ENCODE measurements at places on chromosomes 1 and 21.

DNA sequence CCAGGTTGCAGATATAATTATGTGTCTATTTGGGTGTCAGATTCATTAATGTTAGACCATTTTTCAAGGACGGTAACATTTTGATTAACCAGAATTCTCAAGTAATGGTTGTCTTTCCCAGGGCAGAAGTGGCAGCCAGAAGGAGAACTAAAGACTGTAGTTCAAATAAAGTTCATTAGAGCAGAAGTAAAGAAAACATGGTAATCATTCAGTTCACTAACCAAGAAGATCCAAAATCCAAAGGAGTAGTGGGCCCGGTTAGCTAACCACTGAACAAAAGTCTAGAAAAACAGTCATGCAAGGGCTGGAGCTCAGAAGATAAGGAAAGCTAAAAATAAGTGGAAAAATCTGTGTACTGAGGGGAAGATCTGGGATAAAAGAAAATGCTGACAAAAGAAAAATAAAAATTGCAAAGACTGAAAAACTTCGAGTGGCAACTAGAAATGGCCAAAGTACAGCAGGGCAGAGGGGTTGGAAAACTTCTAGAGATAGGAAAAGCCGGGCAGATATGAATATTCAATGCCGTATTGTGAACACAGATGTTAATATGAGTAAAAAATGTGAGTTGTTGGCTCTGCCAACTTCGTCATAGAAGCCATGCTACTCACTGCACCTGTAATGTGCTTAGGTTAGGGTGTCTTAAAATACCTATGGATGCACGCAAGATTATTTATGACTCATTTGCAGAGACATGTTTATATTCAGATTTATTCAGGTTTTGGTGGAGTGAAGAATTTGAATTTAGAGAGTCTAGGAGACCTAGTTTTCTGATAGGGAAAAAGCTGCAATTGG lies 925.9 kb downstream of the LTN1 start:
- no peak for DNase-seq

DNA sequence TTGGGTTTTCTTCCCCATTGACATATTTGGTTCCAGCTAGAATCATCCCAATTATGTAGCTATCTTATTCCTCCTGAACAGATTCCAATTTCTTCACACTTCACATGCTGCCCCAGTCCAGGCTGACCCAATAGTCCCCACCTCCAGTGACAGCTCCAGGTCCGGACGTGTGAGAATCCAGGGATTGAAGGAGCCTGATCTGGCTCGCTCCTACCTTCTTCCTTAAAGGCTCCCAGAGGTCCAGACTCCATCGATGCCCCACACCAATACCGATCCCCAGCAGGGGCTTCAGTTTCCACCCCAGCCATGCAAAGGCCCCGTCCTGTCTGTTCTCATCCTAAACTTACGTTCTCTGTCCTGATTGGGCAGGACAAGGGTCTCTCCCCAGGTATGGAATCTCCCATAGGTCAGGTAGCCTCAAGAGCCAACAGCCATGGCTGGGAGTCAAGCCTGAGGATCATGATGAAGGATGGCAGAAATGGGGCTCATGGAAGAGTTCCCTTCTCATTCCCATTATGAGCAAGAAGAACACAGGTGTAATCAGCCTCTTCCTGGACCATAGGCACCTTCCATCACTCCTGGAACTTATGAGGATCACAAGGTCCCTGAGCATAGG lies 20.4 kb upstream of the SLAMF9 start:
- no peak for DNase-seq

GRCh38 chr21:33033961-33034413 lies 8.3 kb downstream of the OLIG2 start:
- DNase-seq: no peak

DNA sequence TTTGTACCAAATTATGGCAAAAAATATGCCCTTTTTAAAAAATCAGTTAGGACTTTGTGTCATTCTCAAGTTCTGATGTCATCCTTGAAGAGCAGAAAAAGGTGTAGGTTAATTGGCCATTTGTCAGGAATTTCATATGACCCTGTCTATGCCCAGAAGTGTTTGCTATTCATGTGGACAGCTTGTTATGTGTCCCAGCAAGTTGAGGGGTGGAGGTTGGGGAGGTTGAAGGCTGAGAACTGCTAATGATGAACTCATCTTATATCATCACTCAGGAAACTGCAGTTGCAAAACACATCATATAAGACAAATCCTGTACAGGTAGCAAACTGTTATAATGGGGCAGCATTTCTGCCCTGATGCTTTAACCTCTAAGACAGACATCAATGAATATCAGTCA lies 106.5 kb downstream of the PHTF1 start:
- no peak for DNase-seq

DNA sequence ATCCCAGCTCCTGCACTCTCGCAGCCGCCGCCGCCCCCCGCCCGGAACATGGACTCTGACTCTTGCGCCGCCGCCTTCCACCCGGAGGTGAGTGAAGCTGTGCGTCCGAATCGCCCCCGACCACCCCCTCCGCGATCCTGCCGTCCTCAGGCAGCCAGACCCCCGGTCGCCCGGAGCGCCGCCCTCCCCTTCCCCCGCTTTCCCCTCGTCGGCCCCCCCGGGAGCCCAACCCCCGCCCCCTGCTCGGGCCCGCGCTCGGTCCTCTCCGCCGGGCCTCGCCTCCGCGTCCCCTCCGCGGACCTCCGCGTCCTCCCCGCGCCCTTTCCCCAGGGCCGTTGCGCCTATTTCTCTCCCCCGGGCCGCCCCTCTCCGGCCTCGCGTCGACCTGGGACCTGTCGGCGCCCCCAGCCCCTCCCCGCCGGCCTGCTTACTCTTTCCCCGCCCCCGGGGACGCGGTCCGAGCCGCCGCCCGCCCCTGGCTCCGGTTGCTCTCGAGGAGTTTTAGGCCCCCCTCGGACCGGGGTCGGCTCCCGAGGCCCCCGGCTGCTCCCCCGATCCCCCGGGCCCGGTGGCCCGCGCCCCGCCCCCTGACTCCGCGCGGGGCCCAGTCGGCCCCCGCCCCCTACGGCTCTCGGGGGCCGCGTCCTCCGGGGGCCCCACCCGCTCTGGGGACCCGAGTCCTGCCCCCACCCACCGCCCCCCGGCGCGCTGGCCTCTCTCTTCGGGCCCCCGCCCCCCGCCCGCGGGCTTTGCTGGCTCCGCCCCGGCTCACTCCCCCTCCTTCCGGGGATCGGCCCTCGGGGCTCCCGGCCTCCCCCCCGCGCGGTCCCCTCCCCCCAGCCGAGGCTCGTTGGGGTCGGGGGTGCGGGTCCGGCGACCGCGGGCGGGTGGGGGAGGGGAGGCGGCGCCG lies 743 bp downstream of the PHF13 start:
- DNase-seq: no peak

DNA sequence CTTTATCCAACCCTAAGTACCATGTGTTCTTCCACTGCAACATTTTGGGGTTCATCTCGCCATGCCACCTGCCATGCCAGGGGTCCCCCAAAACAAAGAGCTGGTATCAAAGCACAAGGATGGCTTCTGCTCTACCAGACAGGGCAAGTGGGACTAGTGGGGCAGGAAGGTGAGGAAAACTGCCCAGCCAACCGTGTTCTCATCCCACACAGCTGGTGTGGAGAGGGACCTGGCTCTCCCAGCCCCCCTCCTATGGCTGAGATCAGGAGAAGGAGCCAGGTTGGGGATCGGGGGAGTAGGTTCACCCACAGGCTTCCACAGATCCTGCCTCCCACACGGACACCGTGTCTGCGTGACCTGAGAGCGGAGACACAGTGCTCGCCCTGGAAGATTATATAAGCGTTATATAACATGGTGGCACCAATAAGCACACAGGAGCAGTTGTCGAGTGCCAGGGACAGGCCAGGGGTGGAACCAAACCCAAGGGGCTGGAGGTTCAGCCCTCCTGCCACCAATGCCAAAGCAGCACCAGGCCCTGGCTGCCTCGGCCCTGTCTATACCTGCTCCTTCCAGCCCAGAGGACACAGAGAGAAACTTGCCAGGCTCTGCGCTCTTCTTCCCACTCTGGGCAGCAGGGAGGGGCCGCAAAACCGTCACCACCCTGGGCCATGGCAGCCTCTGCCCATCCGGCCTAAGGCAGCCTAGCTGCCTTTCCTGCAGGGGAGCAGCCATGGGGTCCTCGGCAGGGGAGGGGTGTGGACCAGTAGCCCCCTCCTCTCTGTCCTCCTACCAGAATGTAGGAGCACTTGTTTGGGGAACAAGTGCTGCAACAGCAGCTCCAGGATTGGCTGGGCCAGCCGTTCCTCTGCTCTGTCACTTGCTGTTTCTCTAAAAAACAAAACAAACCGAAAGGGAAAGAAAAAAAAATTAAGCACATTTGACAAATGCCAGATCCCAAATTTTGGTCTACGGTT lies 43.5 kb downstream of the CD34 start:
- no peak for DNase-seq

- DNase-seq: no peak
Measured at GRCh38 chr1:245036102-245036501, 118.7 kb upstream of the KIF26B start.

GRCh38 chr1:27992276-27992675 lies 32.5 kb downstream of the XKR8 start:
- no peak for DNase-seq

DNA sequence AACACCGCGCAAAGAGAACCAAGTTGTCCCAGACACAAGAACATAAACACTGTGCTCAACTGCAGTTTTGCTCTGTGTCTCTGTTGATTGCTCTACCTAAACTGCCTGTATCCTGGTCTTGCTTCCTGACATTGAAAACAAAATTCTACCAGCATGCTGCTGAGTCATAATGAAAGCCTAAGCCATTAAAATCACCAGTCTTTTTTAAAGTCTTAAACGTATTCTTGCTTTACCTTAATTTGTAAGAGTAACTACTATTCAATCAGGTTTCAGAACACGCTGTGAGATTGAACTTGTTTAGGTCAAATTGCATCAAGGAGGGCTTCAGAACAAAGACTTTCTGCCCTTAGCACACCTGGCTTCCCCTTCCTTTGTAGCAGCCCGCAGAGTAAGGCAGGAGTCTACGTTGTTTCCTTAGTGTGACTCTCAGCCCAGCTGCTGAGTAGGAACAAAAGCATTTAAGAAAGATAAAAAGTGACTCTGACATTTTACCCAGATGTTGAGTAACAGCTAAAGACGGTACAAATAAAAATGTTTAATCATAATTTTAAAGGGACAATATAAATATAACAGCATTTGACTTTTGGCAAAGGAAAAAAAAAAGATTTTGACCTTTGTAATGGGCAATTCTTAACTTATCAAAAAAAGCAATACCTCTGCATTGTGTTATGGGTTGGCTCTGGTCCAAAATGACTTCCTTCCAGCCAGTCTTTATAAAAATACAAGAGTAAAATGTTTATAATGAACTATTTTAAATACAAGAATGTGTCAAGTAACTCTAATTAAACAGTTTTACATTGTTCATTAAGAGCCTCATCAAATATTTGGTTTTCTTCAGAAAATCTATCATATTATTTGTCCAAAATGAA lies 186.9 kb upstream of the ADGRL4 start:
- no peak for DNase-seq

GRCh38 chr1:59733443-59734141 lies 81.2 kb upstream of the HOOK1 start:
- no peak for DNase-seq

GRCh38 chr1:167477986-167478385 lies 40.3 kb downstream of the CD247 start:
- DNase-seq: no peak

DNA sequence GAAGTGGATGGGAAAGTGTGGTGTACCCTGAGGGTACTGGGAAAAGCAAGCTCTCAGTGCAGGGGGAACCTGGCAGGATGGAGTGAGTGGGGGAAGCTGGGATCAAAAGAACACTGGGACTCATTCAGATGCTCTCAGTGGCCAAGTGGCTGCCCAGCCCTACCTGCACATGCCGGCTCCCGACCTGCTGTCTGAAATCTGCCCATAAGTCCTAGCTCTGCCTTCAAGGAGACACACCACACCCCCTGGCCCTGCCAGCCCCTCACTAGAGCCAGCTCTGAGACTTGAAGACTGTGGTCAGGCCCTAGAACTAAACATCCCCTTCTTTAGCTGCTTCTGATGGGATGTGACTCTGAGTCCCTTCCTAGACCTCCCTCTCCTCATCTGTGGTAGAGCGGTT lies 2.2 kb downstream of the TMEM54 start:
- DNase-seq: no peak

DNA sequence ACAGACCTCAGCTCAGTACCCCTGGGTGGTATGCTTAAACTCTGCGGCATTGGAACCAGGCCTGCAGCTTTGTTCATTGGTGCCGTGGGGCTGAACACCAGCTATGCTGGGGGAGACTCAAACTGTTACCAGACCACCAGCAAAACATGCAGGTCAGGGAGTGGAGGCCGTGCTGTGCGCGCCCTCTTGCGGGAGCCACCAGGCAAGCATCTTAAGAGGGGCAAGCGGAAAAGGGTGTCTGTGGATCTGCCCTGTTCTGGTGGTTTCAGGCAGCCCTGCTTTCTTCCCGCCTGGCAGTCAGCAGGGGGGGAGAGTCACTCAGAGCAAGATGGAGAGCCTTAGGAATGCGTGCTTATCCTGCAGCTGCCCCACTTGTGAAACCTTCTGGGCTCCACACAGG lies 276.9 kb upstream of the ZRANB2 start:
- no peak for DNase-seq

DNA sequence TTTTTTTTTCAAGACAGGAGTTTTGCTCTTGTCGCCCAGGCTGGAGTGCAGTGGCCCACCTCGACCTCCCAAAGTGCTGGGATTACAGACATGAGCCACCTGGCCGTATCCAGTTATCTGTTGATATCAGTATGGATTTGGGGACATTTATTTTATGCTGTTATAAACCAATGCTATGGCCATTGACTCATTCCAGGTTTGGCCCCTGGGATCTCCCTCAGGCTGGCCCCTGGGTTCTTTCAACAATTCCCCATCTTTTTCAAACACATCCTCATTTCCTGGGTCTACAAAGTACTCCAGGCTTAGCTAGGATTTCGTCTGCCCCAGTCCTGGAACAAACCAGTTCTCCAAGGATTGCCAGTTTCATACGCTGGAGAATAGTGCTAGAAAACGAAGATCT lies 44.1 kb downstream of the WDR4 start:
- no peak for DNase-seq

- DNase-seq: peak; percentile 66
Measured at GRCh38 chr1:174789399-174789798, 210.3 kb upstream of the CACYBP start.

DNA sequence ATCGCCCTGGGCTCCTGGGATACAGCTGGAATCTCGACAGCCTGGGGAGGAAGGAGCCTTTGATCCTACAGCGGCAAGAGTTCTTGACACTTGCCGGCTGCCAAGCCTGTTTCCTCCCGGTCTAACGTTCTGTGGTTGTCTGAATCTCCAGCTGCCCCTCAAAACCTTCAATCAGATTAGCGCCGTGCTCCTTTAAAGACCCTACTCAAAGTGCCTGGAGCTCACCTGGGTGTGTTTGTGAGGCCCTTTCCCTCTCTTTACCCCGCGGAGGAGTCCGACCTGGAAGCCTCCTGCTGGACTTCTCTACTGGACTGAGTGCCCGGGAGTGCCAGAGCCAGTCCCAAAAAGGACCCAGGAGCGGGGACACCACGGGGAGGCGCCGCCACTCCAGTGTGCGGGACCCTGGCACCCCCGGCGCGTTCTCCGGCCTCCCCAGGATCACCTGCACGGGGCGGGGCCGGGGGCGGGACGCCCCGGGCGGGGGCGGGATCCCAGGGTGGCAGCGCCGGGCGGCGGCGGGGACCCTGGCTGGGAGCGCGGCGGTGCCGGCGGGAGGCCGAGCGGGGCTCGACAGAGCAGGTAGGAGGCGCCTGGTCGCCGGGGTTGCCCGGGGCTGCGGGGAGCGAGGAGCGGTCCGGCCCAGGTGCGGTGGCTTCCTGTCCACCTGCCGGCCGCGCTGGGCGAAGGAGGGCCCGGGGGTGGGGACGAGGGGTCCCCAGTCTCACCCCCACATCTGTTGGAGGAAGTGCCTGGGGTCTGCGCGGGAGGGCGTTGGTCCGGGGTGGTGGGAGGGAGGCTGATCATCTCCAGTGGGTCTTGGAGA lies at the start of gene NCMAP:
Gene NCMAP, plus strand, starts transcription at position 497 of the 823 bp plus-strand sequence. CDS start 39,344 bp downstream, outside the sequence.
- no peak for DNase-seq

Data from GM04504 (cell line).